ENCODE measurements at places on chromosomes 4 and X.
A peak's percentile ranks its signal among the peaks of the same experiment; 100 is the strongest.

- DNase-seq: no peak
Measured at GRCh38 chr4:8904041-8904501, 32.4 kb upstream of the HMX1 start.

DNA sequence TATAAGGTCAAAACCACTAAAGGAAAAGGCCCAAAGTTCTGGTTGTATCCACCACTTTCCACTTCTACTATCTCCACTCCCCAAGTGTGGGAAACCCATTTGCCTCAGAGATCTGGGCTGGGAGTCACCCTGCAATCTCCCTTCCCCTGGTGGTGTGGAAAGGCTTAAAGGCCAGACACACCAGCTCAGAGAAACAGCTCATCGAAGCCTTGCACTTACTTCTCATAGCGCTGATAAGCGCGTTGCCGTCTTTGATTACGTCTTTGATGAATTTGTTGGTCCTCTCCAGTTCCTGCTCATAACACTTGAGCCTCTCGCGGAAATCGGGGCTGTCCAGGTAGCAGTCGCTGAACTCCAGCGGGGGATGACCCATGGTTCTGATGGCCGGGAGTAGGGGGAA lies 647 bp downstream of the OPHN1 start:
- no peak for DNase-seq

GRCh38 chr4:106670976-106671375 lies 302.4 kb upstream of the GIMD1 start:
- DNase-seq: no peak

DNA sequence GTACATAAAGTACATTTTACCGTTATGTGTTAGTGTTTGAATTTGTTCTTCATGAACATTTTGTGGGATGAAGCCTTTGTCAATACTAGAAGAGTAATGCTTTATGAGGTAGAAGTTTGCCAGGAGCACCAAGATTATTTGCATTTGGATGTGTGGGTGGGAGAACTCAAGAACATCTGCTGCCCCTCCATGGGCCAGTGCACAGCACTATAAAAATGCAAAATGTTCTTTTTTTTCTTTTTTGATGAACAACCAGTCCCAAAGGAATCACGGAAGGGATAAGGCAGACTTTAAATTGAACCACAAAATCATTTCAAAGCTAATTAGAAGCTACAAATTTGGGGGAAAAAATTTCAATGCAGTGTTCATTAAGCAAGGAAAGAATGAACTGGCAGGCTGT lies 300.3 kb upstream of the NWD2 start:
- DNase-seq: no peak

GRCh38 chrX:36897690-36898089 lies 110.5 kb upstream of the FAM47C start:
- DNase-seq: no peak

- no peak for DNase-seq
Measured at GRCh38 chrX:107579956-107580355, 48.4 kb upstream of the PRPS1 start.

GRCh38 chrX:109635146-109635545 lies 10.2 kb upstream of the KCNE5 start:
- DNase-seq: no peak

GRCh38 chr4:184205243-184205642 lies 12.4 kb downstream of the ENPP6 start:
- no peak for DNase-seq

DNA sequence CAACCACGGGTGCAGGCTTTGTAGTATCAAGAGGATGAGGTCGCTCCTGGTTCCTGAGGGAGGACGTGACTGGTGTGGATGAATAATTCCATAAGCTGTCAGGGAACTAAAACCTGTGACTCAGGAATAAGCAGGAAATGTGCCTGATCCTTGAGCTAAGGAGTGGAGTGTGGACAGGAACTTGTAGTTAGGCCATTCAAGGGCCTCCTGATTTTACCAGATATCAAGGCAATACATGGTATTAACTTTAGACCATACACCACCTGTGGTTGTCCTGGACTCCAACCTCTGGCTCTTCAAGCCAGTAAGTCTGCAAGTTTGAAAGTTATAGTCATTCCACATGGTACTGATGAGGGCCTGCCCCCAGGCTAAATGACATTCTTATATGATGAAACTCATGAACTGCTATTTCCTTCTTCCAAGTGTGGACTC lies 12.1 kb upstream of the ING2 start:
- no peak for DNase-seq

DNA sequence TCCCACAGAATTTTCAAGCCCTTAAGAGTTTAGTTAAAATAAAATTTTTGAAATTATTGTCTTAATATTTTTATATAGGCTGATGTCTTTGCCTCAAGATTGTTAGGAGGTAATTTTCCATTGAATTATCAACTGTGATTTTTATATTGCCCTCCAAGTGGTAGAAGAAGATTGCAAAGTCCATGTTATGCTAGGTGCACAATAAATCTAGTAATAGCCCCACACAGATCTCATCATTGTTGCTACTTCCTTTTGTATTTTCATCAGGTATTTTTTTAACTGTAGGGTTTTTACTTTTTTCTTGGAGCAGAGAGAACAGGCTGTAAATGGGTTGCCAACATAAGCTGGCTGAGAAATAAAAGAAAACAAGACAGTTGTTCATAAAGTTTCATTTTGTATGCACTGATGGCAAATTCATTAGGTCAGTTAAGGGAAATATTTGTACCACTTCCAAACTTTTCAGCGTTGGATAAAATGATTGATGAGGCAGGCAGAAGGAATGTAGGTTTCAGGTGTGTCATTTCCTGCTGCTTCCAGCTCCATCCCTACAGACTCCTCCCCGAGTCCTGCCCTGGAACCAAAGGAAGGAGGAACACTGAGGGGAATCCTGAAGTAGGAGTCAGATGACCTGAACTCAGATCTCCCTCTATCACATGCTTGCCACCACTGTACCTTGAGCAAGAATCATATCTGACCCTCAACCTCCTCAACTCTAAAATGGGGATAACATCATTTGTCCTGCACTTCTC lies 105.5 kb downstream of the PRRG1 start:
- no peak for DNase-seq

GRCh38 chr4:88802585-88803286 lies 105.1 kb upstream of the NAP1L5 start:
- no peak for DNase-seq

GRCh38 chrX:132101206-132101605 lies 26.6 kb downstream of the FRMD7 start:
- DNase-seq: no peak

DNA sequence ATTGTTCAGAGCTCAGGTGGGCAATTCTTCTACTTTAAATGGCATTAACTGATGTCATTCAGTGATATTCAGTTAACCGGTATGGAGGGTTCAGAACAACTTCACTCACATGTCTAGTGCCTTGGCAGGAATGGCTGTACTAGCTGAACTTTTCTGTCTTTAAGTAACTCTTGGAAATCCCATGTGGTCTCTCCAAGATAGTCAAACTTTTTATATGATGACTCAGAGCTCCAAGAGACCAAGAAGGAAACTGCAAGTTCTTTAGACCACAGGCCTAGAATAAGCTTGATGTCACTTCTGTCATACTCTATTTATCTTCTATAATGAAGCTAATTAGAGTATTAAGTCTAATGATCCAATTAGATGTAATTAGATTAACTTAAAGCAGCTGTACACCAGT lies 24.9 kb downstream of the LHFPL1 start:
- no peak for DNase-seq

DNA sequence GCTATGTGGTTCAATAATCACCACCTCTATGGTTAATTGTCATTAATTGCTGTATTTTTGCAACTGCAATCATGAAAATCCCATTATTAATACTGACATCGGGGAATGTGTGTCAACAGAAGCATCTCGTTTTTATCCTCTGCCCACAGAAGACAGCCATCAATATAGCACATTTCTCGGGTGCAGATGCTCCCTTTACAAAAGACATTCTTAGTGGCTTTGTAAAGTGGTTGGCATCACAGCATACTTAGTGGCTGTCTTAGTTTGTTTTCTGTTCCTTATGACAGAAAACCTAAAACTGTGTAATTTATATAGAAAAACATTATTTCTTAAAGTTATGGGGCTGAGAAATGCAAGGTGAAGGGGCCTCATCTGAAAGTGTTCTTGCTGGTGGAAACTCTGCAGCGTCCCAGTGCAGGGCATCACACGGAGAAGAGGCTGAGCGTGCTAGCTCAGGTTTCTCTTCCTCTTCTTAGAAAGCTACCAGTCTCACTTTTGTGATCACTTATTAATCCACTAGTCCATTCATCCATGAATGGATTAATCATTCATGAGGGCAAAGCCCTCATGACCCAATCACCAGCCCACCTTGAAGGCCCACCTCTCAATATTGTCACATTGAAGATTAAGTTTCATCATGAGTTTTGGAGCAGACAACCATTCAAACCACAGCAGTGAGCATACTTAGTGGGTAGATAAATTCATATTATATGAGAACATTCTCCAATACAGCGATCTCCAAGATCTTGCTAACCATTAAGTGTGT lies 1067.7 kb upstream of the PABPC4L start:
- no peak for DNase-seq

GRCh38 chr4:167578906-167579305 lies 344.6 kb upstream of the SPOCK3 start:
- DNase-seq: no peak

DNA sequence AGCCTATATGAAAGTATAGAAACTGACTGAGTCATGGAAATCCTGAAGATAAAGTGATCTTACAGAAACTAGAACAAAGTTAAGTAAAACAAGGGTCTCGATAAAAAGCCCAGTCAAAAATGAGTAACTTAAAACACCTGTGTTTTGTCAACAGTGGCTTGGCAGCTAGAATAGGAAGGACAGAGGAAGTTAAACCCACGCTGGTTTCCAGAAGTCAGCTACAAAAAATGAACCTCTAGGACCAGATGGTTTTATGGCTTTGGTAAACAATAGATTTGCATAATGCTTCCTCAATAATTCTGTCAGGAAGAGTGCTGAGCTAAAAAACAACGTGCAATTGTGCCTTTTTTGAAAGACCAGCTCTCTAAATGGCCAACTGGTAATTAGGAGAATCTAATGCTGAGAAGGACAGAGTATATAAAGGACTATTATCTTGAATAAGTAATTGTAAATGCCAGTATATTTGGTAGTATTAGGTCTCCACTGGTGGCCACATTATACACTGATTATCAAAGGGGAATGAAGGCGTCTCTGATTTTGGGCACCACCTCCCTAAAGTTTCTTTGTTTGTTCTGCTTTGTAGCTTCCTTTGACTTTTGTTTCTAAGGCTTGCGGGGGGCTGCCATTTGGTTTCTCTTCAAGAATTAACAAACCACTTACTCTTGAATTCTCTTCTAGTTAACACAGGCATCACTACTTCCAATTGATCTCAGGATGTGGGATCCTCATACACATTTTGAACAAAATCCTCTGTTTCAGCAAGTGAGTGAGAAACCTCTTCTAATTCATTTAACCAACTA lies 72.2 kb upstream of the PPP3CA start:
- no peak for DNase-seq

- no peak for DNase-seq
Measured at GRCh38 chr4:3451956-3452355, 10.2 kb downstream of the HGFAC start.

DNA sequence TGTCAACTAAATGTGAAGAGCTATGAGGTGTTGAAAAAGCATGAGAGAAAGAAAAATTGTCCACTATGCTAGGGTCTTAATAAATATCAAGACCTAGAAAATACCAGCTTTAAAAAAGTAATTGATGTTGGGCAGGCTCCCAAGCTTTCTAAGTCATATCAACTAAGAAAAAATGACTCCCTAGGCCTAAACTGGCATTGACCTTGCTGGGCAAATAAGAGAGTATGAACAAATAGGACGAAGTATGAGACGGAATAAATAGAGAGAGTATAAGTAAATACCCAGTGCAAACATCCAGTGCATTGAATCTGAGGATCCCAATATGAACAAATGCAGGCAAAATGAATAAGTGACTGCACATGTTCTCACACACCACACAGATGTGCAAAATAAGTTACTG lies 3.2 kb downstream of the KDR start:
- no peak for DNase-seq

- no peak for DNase-seq
Measured at GRCh38 chr4:53592122-53592521, 836 bp upstream of the LNX1 start.

DNA sequence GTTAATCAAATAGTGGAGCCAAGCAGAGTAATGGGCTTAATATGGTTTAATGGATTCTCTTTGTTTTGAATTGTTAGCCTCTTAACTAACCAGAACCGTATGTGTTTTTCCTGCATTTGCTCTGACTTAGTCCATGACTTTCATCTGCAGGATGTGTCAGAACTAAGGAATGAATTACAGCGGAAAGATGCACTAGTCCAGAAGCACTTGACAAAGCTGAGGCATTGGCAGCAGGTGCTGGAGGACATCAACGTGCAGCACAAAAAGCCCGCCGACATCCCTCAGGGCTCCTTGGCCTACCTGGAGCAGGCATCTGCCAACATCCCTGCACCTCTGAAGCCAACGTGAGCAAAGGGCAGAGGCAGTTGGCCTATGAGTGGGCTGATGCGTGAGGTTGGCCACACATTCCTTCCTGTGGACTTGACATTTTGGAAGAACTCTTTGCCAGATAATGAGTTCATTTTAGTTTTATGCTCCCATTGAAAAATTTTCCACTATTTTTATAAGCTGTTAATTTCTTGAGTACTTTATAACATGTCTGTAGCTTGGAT lies 9.1 kb downstream of the MED28 start:
- no peak for DNase-seq

GRCh38 chrX:119990556-119991004 lies 47.0 kb upstream of the NKAP start:
- DNase-seq: no peak

GRCh38 chrX:103628386-103629317 lies at the start of gene TCEAL1:
Gene TCEAL1, plus strand, starts transcription at chrX:103628975. Its CDS starts 942 bp downstream, at chrX:103629917.
- DNase-seq: no peak

- DNase-seq: no peak
Measured at GRCh38 chrX:102658556-102658955, 7.3 kb downstream of the GPRASP1 start.

- peak; percentile 32 for DNase-seq
Measured at GRCh38 chr4:169410839-169411770, 140.3 kb upstream of the SH3RF1 start.

DNA sequence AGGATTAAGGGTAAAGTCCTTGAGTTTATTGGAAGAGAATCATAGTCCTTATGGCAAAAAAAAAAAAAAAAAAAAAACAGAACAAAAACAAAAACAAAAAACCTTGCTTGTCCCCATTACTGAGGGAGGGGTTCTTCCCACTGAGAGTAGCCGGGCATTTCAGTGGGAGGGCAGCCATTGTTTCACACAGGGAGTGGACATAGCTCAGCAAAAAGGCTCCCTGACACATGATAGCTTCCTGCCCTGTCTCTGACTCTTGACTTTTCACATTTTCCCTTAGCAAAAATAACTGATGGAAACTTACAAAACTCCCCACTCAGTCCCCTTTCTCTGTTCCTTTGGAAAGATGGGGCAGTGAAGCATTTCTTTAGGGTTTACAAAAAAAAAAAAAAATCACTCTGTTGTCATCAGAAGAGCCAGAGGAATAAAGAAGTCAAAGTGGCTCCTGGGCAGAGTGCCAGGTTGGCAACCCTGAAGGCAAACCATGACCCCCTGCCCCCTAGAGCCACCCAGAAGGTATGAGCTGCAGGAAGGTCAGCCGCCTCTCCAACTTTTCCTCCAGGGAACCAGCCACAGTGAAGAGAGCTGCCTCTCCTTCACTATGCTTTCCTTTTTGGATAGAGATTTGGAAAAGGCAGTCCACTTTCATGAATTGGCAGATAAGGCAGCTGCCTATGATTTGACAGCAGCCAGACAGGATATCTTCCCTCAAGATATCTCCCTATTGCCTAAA lies 170.6 kb downstream of the KDR start:
- DNase-seq: no peak

GRCh38 chrX:64204252-64204651 lies 1.3 kb downstream of the AMER1 start:
- DNase-seq: no peak

GRCh38 chr4:122764071-122764820 lies 31.7 kb downstream of the BBS12 start:
- no peak for DNase-seq

- no peak for DNase-seq
Measured at GRCh38 chrX:21963731-21964405, 23.4 kb downstream of the SMS start.
